ENCODE measurements at places on chromosomes 11 and 22.

DNA sequence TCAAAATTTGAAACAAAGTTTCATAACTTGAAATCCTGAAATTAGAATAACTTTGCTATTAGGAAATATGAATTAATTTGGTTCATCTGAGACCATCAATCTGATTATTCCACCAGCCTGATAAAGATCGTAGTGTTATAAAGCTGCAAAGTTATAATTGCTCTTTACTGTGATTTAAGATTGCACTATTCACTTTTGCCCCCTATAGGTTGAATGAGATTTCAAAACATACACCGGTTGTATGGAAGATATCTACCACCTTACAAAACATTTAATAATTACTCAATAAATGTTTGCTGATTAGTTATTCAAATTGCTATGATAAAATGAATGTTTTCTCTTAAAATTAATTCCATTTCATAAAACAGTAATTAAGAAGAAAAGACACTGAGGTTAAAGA lies 26.1 kb downstream of the APIP start:
- no peak for DNase-seq

DNA sequence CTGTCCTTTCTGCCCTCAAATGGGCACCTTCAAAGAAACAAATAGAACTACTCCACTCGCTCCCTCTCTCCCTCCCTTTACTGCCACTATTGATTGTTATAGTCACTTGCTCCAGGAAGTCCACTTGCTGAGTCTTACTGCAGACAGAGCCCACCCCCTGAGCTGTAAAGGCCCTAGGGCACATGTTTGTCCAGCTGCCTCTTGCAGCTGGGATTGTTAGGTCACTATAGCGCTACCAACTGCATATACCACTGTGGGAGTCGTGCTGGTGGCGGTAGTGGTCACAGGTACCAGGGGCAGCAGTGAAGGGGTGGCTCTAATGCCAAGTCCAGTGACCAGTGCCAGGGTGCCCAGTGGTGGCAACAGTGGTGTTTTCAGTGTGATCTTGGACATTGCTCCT lies 4.4 kb upstream of the SREBF2 start:
- no peak for DNase-seq

- DNase-seq: no peak
Measured at GRCh38 chr11:74905326-74905725, 43.6 kb downstream of the XRRA1 start.

- DNase-seq: no peak
Measured at GRCh38 chr22:43399980-43400358, 11.8 kb upstream of the MPPED1 start.

GRCh38 chr22:46894081-46894671 lies 131.7 kb downstream of the TBC1D22A start:
- DNase-seq: no peak

DNA sequence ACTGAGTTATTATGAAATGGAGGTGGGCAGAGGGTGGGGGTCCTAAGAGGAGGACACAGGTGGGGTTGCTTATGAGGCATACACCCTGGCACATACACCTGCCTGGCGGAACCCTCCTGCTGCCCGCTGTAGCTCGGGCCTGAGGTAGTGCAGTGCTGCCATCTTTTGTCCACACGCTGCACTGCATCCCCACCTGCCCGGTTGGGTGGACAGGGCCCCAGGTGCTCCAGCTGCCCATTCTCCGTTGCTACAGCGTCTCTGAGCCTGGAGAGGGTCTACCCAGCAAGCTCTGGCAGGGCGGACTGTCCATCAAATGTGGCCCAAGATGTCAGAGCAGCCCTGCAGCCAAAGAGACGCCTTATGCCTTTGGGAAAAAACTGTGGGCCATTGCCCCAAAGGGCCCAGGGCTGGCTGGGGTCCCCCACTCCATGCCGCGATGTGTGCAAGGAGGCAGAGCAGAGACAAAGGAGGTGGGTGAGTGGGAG lies 131.2 kb downstream of the BUD13 start:
- DNase-seq: no peak

DNA sequence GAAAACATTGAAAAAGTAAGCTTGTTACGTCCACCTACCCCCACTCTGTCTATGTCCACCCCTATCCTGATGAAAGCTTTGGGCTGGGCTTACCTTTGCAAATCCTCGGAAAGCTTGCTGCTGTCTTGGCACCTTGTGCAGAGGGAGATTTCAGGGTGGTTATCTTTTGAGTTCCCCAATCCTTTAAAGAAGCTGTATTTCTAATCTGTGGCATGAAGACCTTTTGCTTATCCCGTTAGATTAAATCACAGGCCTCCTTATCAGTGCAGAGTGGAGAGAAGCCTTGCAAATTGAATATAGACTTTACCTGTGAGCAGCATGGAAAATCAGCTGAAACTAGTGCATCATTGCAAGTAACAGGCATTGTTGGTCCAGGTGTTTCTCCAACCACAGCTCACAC lies 580.6 kb upstream of the ANO5 start:
- no peak for DNase-seq

- DNase-seq: peak; percentile 54
Measured at GRCh38 chr11:19553683-19554333, 158.8 kb upstream of the NAV2 start.

GRCh38 chr11:76910620-76911414 lies 50.1 kb downstream of the ACER3 start:
- DNase-seq: no peak

DNA sequence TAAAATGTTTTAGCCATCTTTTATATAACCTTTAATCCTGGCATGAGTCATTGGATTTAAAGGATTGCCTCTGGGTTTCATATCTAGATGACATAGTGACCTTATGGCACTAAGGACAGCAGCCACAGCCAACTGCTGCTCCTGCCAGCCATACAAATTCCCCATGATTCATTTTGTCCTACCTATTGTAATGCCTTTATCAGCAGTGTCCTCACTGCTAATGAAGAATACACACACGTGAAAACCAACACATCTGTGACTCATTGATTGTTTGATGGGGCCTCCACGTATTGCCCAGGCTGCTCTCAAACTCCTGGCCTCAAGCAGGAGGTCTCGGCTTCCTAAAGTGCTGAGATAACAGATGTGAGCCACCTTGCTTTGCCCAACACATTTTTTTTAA lies 1.8 kb downstream of the LDHAL6A start:
- no peak for DNase-seq

DNA sequence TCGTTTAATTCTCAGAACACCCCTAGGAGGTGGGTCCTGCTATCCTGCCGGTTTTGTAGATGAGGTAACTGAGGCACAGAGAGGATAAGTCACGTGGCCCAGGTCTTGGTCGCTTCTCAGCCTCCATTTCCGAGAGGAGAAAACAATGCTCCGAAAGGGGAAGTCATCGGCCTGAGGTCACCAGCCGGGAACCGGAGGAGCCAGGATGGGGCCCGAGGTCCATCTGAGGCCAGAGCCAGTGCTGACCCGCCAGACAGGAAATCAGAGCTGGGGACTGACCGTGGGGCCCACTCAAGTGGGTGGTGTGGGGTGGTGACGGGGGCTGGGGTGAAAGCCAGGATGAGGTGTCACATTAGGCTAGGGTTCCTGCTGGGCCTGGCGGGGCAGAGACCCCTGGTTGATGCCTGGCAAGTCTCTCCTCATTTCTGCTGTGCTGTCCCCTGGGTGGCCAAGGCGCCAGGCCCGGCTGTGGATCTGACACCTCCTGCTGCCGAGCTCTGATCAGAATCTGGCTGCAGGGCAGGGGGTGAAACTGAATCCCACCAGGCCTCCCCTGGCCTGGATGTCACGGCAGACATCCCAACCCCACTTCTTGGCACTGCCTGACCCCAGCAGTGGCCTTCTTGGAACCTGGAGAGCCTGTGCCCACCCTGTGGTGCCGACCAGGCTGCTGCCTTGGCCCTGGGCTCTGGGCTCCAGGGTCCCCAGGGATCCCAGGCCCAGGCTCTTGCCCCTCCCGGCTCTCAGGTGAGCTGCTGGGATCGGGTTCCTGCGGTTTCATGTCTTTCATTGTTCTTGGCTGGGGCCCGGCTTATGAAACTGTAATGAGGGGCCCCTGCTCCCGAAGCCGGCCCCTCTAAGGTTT lies 12.0 kb downstream of the TRIOBP start:
- no peak for DNase-seq

- no peak for DNase-seq
Measured at GRCh38 chr22:43008509-43008908, 6.4 kb downstream of the PACSIN2 start.

DNA sequence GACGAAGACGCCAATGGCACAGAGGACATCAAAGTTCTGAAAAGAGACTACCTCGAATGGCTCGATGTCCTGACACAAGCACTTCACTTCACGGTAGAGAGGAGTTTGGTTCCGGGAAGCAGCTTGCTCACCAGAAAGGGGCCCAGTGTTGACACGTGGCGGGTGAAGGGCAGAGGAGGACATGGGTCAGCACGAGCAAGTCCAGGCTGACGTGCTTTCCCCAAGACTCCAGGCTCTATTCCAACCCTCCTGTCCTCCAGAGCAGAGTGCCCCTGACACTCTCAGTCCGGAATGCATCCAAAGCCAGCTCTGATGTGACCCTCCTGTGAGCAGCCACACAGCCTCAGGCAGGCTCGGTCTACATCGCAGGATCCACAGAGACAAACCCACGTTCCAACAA lies 77.5 kb upstream of the BID start:
- DNase-seq: no peak

GRCh38 chr22:39205344-39206021 lies 39.3 kb downstream of the PDGFB start:
- no peak for DNase-seq

DNA sequence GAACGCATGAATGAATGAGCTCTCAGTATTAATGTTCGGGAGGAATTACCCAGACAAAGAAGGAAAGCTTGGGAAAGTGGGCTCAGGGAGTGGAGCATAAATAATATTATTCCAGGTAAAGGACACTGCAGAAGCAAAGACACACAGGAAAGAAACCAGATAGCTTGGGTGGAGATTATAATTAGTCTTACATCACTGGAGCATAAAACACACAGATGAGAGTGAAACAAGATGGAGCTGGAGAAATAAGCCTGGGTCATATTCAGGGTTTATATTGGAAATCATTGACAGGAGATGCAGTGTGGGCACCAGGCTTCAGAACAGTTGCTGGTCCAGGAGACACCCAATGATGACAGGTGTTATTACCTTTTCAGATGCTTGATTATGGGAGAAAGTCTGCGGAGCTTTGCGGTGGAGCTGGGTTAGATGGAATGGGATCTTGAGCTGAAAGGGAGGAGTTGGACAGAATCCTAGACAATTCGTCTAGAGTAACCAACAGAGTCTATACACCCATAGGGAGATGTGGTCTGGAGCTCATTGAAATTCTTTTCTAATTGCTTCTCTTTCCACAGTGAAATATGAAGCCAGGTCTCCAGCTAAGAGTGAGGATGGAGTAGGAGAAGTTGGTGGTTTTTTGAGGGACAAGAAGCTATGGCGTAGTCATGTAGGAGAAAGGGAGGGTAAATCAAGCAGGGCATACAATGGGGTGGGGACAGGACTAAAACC lies 227.2 kb downstream of the FAM76B start:
- DNase-seq: no peak

DNA sequence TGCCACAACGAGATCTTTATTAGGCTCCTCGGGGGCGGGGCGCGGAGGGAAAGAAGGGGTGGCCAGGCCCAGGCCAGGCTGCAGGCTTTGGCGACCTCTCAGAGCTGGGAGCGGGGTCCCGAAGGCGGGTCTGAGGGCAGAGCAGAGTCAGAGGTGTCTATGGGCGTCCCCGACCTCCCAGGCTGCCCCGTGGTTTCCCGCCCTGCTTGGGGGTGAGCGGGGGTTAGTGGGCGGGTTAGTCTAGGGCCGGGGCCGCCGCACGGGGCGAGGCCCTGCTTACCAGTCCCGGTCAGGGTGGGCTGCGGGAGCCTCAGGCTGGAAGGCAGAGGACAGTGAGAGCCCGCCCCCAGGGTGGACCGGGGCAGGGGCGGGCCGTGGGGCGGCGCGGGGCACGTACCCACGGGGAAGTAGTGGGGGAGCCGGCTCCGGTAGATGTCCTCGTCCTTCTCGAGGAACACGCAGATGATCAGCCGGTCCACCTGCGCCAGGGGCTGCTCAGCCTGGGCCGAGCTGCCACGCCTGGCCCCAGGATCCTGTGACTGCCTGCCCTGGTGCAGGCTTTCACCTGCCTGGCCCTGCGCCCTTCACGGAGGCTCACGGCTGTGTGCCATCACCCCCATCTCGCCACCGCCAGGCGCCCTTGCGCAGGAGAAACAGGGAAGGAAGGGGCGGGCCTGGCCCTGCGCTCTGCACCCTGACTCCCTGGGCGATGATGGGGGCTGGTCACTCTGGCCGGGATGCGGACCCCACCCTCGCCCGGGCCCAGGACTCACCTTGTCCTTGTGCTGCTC lies 12.5 kb downstream of the OTUB1 start:
- no peak for DNase-seq

GRCh38 chr11:68942095-68942620 lies 38.5 kb downstream of the IGHMBP2 start:
- DNase-seq: no peak

DNA sequence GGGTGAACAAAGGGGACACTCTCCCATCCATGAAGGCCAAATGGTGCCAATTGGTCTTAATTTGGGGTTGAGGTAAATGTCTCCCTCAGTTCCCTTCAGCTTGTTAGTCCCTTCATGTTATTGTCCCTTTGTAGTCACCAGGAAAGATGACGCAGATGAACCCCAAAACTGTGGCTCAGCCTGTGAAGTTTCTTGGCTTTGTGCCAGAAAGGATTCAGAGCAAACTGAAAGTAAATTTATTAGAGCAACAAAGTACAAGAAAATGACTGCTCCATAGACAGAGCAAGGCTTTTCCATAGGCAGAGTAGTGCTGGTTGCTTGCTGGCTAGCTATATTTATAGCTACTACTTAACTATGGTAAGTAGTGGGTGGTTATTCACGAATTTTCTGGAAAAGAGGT lies 16.7 kb downstream of the OR4C3 start:
- DNase-seq: no peak

DNA sequence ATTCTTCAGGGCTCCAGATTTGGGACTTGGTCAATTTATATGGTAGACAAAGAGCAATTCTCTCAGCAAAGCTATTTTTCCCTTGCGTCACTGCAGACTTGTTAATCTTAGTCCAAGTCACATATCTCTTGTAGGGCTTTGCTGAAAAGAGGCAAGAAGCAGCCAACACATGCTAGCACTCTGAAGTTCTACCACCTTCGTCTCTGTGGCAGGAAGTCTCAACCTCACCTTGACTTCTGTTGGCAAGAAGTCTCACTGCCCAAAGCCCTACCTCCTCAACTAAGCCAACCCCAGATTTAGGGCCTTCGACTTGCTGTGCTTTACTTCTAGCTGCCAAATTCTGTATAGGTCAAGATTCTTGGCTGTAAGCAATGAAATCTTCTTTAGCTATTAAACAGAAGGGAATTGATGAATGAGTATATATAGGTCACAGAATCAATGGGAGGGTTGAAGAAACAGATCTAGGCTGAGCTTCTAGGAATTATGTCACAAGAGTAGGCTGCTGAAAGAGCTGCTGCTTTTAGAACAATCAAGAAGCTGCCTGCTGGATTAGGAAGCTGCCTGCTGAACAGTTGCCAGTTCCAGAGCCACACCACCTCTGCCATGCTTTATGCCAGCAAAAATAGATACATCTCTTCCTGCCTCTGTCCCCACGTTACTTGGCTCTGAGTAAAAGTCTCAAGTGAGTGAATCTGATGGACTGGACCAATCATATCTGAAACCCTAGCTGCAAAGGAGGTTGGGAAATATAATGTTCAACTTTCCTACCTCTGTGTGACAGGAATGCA lies 17.6 kb upstream of the NCR3LG1 start:
- no peak for DNase-seq

Measured in stimulated activated CD4-positive, alpha-beta T cell treated with anti-CD3 and anti-CD28 coated beads, TNF-alpha, amount 100 ng/mL, for 48 hours (primary cell).